ENCODE measurements at places on chromosomes 4 and X. TPM values are rescaled to one million over a fixed set of nuclear protein-coding genes. Genes with fewer than 3 reads are reported as not detected.

The CTAG1B gene
- not detected for total RNA-seq

DNA sequence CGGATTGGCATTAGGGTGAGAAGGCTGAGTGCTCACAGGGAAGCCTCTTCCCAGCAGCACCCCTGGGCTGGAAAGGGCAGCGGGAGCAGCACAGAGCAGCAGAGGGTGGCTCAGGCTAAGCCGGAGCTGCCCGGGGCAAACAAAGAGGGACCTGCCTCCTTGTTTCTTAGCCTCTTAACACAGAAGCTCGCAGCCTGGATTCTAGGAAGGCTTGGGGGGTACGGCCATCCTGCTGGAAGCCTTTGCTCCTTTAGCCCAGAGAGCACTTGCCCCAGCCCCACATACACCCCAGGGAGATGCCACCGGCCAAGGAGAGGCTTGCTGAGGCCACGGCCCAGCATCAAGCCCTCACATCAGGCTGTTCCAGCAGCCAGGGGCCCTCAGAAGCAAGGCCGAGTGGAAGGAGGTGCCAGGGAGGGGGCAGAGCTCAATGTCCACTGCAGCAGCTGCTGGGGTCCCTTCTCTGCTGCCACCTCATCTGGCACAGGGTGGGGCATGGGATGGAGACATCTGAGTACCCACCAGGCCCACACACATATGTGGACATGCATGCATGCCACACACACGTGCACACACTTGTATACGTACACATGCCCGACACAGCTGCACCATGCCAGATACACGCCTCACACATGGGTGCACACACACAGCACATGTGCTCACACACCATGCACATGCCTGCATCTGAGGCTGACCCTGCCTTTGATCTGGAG lies 20.3 kb upstream of the SPON2 start:
- H3K36me3 ChIP-seq, result no peaks in the 10 kb centered on the region
- DNase-seq, result peak; percentile 49
- H3K4me3 ChIP-seq, result no peak overlapping the region
- H3K27ac ChIP-seq, result peak overlapping the region; percentile 83

The TRPC3 gene
- total RNA-seq, result not detected

The RGN gene
- total RNA-seq, result 20.1 TPM

- DNase-seq, result no peak
- H3K4me3 ChIP-seq, result no peak overlapping the region
- peaks cover 6% of the 10 kb centered on the region for H3K4me1 ChIP-seq
- no peaks in the 10 kb centered on the region for H3K36me3 ChIP-seq
These were observed 17.1 kb downstream of the MYOZ2 start for GRCh38 chr4:119152741-119153140.

GRCh38 chr4:146273204-146273901 lies 59.0 kb downstream of the REELD1 start:
- H3K36me3 ChIP-seq, result no peaks in the 10 kb centered on the region
- no peak overlapping the region for H3K27ac ChIP-seq
- no peaks in the 10 kb centered on the region for H3K4me1 ChIP-seq
- no peaks in the 10 kb centered on the region for H3K27me3 ChIP-seq
- H3K4me3 ChIP-seq, result no peak overlapping the region

The CSAG2 gene
- total RNA-seq, result not detected

The VSIG1 gene
- 0.16 TPM for total RNA-seq

DNA sequence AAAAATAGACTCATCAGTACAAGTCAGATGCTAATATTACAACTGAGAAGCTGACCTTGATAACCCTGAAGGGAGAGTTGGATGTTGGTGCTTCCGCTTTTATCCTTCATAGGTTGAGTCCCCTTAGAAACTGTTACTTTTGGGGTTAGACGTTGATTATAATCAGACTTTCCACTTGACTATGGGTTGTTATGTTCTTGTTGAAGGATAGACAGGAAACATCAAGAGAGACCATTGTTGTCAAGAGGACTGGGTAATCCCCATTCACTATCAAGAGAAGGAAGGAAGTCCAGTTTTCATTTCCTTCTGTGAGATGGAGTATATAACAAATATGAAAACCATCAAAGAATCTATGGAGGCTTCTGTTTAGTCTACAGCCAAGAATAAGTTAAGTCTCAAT lies 229.9 kb upstream of the AFF2 start:
- H3K4me3 ChIP-seq, result no peak overlapping the region
- DNase-seq, result no peak
- no peaks in the 10 kb centered on the region for H3K36me3 ChIP-seq

The CDKL2 gene
- total RNA-seq, result 0.90 TPM

Measured in pancreas (tissue), 10 donors.